ENCODE measurements at places on chromosomes 3 and 15.

DNA sequence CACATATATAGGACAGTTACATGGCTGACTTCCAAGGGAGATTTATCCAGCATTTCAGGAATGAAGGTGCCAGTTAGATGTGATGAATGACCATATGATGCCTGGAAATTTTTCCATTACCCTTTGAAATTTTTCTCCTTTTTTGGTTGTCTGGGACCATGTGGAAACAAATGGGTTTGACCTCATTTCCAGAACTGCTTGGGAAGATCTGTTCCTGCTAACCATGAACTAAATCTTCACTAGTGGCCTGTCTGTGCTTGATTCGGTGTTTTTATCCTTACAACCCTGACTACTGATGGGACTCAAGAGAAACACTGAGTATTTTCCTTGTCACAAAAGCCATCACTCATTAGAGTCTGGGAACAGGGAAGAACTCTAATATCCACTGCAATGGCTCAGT lies 409.4 kb downstream of the PDCD6IP start:
- DNase-seq = no peak

- no peak for DNase-seq
Measured at GRCh38 chr3:169534439-169534838, 129.1 kb downstream of the MECOM start.

GRCh38 chr3:62132027-62132602 lies 241.2 kb downstream of the FEZF2 start:
- DNase-seq = no peak

- DNase-seq = no peak
Measured at GRCh38 chr3:52742418-52743041, 28.2 kb downstream of the NEK4 start.

- DNase-seq = no peak
Measured at GRCh38 chr3:75983609-75984290, 198.4 kb upstream of the ZNF717 start.

- DNase-seq = no peak
Measured at GRCh38 chr15:89490814-89491315, 5.5 kb downstream of the RHCG start.

- DNase-seq = no peak
Measured at GRCh38 chr15:88982946-88983342, 69.8 kb upstream of the MFGE8 start.

- no peak for DNase-seq
Measured at GRCh38 chr15:57890351-57890750, 175.2 kb downstream of the ALDH1A2 start.

DNA sequence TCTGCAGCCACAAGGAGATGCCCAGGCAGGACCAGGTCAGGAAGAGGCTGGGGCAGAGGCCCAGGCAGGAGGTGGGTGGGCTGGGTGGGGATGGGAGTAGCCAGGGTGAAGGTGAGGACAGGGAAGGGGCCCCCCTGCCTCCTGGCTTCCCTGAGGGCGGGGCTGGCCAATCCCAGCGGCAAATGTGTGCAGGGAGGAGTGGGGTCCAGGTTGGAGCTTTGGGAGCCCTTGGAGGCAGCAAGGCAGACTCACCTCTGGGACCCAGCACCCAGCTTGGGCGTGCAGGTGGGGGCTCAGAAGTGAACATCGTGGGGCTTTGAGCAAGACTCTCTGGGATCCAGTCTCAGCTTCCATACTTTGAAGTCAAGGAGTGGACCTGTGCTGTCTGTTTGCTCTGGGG lies 25.2 kb downstream of the GP9 start:
- no peak for DNase-seq

GRCh38 chr15:70203981-70204560 lies 106.4 kb upstream of the TLE3 start:
- no peak for DNase-seq

DNA sequence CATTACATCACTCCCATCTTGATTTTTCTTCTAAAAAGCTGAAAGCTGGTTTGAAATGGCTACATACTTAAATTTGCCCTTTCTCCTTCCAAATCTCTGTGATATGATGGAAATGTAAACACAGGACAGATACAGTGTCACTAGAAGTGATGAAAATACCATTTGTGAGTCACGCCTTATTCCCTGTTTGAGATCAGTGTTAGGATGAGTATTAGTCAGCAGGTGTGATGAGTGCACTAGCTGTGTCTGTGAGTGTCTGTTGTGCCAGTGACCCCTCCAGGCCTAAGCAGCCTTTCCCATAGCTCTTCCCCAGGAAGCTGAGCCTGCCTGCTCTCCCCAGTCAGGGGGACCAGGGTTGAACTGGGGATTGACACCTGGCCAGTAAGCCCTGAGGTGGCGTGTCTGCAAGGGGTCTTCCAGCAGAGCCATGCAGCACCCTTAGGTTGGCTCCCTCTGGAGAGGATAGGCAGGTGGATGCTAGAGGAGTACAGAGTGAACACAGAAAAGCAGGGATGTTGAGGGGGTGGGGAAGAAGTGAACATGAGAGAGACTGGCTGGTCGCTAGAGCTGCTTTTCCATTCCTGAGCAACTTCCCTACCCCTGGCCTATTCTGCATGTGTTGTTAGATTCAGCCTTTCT lies 92.0 kb downstream of the PDE8A start:
- no peak for DNase-seq

DNA sequence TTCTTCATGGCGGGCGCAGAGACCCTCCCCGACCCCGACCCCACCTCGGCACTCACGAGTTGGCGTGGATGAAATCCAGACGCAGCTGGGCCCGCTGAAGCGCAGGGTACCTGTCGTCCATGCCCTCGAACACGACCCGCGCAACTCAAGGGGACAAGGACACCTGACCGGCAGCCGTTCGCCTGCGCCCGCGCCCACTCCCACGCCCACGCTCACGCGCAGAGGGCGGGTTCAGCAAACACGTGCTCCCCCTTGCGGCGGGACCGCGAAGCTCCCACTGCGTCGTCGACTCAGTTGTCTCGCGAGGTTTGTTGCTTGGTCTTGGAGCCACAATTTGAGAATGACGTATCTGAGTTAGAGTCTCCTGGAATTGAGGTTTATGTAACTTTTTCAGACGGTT lies at the start of gene MORC1:
TSS of gene MORC1 (minus strand) at position 196 of the 400 bp plus-strand sequence. CDS start at position 121, 75 bp downstream.
- DNase-seq = no peak

- no peak for DNase-seq
Measured at GRCh38 chr3:138332472-138333073, 2.9 kb upstream of the NME9 start.

DNA sequence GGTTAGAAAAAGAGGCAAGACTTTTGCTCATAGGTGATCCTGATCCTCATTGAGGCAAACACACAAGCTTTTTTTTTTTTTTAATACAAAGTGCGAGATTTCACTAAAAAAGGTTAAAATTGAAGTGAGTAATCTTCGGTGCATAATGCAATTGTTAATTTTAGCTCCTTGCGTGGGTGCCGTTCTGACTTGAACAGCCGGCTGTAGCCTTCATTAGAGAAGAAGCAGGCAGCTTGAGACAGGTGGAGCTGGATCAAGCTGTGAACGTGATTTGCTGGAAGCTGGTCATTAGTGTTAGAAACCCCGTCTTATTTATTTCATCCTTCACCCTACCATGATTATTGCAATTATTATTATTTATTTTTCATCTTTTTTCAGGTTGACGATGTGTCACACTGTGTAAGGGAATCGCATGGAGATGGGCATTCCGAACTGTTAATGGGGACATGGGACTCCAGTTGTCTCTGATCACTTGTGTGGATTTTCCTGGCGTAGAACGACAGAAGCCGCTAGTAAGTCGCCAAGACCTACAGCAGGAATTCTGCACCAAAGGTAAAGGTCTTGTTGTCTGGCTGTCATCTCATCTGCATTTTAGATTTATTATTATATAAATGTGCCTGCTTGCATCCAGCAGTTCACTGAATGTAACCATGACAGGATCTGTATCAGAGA lies 40.2 kb downstream of the ARPP21 start:
- DNase-seq = no peak

DNA sequence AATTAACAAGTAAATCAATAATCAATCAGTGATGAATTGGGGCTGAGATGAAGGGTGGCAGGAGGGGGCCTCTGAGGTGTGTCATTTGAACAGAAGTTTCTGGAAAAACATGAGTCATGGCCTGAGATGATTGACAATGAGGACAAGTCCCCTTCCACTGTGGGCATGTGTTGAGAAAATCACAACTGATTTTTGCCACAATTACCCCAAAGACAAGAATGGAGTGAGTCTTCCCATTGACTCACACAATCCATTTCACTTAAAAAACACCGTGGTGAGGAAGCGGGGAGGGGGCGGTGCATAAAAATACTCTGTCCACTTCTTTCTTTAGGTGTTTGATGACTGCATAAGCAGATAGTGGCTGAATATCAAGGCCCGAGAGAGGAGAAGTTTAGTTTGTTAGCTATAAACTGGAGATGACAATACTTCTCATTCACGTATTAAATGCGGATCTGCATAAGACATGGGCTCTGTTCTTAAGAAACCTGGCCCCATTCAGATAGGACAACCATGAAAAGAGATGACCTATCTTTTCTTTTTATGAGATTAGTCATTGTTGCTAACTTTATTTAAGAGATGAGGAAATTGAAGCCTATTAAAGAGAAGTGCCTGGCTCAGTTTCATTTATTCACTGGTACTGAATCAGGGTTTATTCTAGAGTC lies 34.7 kb downstream of the SHC4 start:
- DNase-seq = no peak

DNA sequence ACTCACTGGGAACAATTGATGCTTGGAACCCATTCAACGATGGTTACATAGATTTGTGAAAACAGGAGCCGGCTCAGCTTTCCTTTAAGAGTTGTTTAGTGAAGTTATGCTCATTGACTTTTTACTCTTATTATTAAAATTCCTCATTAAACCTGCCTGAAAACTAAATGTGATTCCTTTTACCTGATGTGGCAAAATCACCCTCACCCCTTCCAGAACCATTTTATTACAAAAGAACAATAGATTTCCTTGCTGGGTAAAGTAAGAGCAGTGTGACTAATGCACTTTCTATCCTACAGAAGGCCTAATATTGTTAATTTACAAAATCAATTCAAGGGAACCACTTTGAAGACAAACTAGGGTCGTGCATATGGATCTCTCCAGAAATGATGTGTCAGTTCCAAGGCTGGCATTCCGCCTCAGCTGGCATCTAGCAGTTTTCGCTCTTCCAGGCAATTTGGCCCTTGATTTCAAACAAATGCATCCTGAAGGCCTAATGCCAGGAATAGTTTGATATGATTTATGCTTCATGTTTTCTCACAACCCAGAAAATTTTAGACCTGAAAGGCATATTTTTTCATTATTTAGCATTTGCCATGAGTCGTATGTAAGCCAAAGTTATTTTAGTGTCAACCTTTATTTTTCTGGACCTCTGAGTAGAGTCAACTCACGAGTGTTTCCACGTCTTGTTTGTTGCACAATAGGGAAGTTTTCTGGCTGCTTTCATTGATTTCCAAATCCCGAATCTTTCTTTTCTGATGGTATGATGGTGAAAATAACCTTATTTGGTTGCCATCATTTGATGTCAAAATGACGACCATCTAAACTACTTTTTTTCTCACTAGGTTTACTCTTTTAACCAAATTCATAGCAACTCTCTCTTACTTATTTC lies 447.8 kb downstream of the MECOM start:
- DNase-seq = no peak

DNA sequence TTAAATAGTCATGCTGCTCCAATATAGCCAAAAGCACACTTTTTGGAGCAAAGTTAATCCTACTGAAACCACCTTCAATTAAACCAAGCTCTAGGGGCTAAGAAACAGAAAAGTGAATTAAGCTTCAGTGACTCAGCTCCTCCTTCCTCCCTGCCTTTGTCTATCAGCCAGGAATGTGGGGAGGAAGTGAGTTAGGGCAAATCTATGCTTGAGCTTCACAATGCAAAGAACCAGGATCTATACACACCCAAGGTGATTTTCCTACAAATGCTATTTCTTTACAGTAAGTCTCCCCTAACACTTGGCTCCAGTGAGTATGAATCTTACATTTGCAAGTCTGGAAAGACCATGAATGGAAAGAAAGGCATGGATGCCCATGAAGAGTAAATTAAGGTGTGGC lies 212.1 kb downstream of the P3H2 start:
- no peak for DNase-seq

DNA sequence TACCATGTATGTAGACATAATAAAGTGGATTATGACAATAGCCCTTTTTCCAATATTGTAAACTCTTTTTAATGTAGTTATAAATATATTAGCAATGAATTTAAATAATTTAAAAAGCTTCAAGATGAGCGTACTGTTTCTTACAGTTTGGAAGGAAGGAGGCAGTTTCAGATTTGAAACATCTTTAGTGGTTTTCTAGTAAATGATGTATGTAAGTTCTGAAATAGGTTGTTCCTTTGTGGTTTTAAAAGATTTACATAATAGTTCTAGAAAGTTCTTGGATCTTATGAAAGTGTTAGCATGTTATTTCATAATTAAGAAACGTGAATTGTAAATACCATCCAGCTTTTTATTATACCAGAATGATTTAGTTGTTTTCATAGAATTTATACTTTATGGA lies 16.0 kb downstream of the DNAJC19 start:
- DNase-seq = no peak

GRCh38 chr15:60568301-60568742 lies 89.4 kb upstream of the ICE2 start:
- no peak for DNase-seq

- no peak for DNase-seq
Measured at GRCh38 chr15:90981681-90982080, 12.7 kb downstream of the PRC1 start.

GRCh38 chr15:41241221-41241964 lies 10.3 kb downstream of the CHP1 start:
- DNase-seq = no peak

GRCh38 chr3:52843881-52844280 lies 9.1 kb upstream of the MUSTN1 start:
- no peak for DNase-seq

GRCh38 chr3:38588995-38589937 lies 60.2 kb downstream of the SCN5A start:
- no peak for DNase-seq

- no peak for DNase-seq
Measured at GRCh38 chr3:33395900-33396299, 44.3 kb downstream of the UBP1 start.
